ENCODE measurements at places on chromosomes 5 and 9.
A peak's percentile ranks its signal among the peaks of the same experiment; 100 is the strongest.

- DNase-seq: peak; percentile 64
These were observed 7.0 kb upstream of the UGT3A2 start for GRCh38 chr5:36073595-36074216.

DNA sequence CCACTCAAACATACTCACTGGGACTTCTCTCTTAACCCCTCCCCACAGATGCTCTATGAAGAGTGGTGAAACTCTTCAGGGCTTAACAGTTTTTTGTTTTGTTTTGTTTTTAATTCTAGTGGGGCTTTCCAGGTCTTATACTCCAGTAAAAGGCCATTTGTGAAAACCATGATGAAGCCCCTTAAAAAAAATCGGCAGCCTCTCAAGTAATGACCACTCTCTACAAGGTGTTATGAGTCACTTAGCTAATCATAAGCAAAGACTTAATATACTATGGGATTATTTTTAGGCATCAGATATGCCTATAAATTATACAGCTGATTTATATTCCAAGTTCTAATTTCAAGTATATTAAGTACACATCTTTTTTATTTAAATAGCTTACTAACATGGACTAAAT lies 607.9 kb downstream of the RAB3C start:
- DNase-seq: no peak

GRCh38 chr5:85814596-85814995 lies 803.1 kb upstream of the COX7C start:
- no peak for DNase-seq

DNA sequence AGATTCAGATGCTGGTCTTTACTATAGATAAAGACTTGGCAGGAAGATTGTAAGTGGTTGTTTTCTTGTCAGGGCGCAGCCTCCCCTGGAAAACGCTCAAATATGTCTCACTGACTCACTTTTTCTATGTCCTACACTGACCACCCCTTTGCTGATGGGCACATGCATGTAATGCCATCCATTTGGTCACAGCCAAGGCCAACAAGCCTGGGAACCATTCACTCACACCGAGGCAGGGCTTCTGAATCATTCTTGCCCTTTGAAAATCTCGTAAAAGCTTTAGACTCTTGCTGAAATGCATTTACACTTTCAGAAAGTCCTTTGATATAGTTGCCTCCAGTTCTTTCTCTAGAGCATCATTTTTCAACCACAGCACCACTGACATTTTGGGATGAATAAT lies 249.4 kb downstream of the ACTL7B start:
- DNase-seq: no peak

- DNase-seq: peak; percentile 81
These were observed 13.9 kb downstream of the NR2F1 start for GRCh38 chr5:93596676-93597490.

DNA sequence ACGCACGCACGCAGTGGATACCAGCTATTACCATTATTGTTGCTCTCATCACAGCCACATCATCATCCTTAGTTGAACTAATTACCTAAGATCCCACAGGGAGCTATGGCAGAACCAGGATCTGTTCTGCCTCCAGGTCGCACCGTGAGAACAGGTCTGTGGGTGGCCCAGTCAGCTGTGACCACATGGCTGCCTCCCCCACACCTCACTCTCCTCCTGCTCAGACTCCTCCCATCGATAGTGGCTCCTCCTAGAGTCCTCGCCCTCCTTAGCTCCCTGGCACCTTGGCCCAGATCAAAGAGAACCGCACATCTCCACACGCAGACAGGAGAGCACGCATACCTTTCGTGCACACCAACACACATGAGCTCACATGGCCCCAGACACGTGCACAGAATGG lies 32.4 kb upstream of the RPL26L1 start:
- no peak for DNase-seq

- DNase-seq: no peak
These were observed at the start of gene DMRTA1 for GRCh38 chr9:22446589-22446949. Gene DMRTA1 (plus strand): TSS chr9:22446824. CDS start chr9:22447066, 242 bp downstream.

DNA sequence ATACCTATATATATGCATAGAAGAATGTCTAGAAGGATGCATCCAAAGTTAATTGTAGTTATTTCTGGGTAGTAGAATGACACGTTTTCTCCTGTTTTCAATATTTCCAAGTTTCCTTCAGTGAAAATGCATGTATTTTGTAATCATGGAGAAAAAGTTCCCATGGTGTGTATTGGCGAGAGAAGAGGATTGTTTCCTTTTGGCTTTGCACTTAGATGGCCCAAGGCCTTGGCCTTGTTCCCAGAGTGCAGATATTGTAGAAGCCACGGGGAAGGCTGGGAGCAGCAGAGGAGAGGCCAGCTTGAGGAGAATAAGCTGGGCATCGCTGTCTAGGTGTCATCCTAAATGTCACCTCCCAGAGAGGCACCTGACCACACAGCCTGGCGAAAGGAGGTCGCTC lies 44.0 kb downstream of the IRF1 start:
- DNase-seq: no peak

DNA sequence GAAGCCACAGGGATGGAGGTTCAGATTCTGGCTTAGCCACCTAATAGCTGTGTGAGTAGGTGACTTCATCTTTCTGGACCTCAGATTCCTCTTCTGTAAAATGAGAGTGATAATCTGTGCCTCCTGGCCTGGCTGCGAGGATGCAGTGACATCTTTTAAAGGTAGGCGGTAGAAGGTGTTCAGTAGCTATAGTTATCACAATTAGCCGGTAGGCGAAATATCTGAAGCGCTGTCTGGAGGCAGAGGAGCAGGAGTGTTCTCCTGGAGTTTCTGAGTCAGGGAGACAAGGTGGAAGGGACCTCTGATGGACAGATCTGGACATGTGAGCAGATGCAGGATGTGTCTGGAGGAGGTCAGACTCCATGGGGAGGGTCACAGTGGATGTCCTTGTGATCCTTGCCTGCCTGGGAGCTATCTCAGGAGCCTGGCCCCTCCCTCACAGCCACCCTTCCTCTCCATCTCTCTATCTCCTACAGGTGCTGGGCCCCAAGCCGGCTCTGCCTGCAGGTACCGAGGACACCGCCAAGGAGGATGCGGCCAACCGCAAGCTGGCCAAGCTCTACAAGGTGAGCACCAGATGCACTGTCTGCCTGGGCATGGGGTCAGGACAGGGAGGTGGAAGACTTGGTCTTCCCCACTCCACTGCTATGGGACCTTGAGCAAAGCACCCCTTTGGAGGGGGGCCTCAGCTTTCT lies 45.6 kb downstream of the GSN start:
- DNase-seq: no peak

GRCh38 chr5:77863181-77863580 lies 87.0 kb upstream of the TBCA start:
- DNase-seq: no peak

- DNase-seq: no peak
These were observed 111.1 kb downstream of the TLR4 start for GRCh38 chr9:117815315-117815714.

DNA sequence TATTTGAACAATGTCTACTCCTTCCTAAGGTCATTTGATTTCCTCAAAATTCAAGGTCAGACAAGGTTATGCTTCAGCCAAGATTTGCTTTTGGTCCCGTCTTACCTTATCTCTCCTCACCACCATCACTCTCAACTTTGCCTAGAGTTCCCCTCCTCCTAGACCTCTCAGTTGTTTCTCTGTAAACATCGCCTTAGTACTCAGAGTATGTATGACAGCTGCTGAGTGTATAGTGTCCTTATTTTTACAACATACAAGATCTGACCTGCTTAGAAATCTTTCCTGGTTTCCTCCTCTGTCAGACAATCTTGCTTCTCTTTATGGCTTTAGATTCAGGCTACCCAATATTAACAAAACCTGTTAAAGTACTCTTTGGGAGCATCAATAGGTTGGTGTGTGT lies 50.0 kb upstream of the C6 start:
- no peak for DNase-seq

- DNase-seq: no peak
These were observed 25.9 kb upstream of the LURAP1L start for GRCh38 chr9:12748954-12749353.

- DNase-seq: no peak
These were observed 187.5 kb upstream of the HMHB1 start for GRCh38 chr5:143624465-143624864.

- DNase-seq: no peak
These were observed 15.7 kb downstream of the DAB2 start for GRCh38 chr5:39409033-39409432.

GRCh38 chr9:34282096-34282495 lies 47.0 kb downstream of the KIF24 start:
- DNase-seq: no peak

- DNase-seq: peak; percentile 85
These were observed 6.0 kb upstream of the NIPBL start for GRCh38 chr5:36870399-36871040.

- no peak for DNase-seq
These were observed 24.7 kb downstream of the SLC6A3 start for GRCh38 chr5:1420211-1421195.

DNA sequence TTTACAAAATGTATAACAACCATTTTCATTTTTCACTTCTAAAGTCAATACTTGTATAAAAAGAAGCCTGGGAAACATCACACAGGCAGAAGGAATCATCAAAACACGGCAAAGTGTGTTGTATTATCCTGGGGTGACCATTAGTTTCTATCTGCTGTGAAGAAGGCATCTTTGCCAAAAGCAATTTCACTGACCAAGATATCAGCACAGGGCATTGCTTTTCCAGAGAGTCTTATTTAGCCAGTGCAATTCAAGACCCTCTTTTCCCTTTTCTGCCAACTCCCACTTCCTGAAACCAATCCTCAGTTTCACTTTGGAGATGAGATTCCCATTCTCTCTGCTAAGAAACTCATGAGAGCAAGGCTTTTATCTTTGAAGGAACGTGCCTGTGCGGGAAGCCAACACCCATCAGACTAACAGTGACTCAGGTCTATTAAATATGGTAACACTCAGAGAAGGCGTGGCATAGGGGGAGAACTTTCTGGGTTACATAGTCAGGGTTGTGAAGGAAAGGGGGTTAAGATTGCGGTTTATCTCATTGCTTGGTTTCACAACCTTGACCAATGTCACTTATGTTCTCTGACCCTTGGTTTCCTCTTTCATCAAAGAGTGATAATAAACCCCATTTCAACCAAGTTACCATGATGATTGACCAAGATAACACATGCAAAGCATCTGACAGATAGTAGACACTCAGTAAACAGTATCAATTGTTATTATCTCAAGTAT lies 666.9 kb upstream of the KLF4 start:
- DNase-seq: peak; percentile 96

- no peak for DNase-seq
These were observed 41.6 kb upstream of the MROH2B start for GRCh38 chr5:41112486-41113455.

DNA sequence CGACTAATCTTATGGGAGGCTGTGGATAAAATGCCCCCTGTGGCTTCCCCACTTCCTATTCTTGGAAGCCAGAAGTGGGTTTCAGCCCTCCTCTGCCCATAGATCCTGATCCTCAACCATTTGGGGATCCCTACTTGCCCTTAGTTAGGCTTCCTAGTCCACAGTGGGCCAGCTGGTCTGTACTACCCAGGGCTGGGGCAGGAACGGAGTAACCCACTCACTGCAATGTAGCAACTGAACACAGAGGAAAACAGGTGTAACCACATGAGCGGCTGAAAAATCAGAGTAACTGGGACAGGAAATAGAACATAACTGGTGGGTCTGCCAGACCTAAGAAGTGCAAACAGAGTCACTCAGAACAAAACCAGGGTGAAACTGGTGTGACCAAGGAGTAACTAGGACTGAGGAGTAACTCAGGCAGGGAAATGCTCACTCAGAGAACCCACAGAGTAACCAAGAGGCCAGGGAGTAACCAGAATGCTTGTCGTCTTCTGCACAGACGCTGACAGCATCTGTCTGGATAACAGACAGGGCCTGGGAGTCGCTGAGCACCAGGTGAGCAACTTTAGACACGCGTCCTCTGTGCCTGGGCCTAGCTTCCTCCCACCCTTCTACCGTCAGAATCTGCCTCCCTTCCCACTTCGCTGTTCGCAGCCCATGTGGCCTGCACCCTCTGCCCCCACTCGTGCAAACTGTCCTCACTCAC lies 1.0 kb downstream of the AQP3 start:
- DNase-seq: peak; percentile 88

DNA sequence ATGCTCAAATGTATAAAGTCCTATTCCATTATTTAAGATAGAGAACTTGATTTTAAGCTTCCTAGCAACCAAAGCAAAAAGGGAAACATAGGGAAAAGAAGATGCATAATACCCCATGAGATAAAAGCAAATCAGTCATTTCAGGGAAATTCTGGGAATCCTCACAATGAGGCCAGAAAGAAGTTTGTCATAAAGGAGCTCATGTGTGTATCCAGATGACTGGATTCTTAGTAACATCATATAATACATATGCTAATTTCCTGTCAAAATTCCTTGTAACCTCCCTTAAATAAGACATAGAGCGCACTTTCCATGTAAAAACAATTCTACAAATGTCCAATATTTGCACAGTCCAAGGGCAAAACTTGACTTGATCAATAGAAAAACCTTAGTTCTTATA lies 411.0 kb upstream of the WWC1 start:
- no peak for DNase-seq

DNA sequence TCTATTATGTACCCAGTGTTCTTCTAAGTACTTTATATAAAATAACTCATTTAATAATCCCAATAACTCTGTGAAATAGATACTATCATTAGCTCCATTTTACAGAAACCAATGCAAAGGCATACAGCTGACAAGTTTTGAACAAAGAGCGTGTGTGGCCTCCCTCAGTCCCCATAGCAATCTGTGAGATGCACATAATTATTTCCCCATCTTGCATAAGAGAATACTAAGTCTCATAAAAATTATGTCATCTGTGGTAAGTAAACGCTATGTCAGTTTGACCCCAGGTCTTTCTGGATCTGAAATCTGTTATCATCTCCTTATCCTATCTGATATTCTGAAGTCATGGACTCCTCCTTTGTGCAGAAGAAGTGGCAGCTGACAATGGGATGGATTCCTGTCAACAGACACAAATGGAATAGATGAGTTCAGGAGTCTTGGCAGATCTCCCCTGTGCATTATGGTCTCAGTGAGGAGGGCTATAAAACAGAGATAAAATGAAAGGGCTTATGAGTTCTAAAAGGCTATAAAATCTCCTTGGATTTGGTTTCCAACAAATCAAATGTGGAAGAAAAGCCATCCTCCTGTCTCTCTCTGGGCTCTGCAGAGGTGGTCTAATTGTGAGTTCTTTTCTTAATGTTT lies 162.5 kb upstream of the TLE4 start:
- no peak for DNase-seq

- no peak for DNase-seq
These were observed 346.9 kb downstream of the RAB3C start for GRCh38 chr5:58929726-58930125.

Data from NB4 (cell line).